Activated T-cell treated with anti-CD3 and anti-CD28 coated beads for 1 hour (primary cell): ENCODE measurements at places on chromosomes 5 and 9.

DNA sequence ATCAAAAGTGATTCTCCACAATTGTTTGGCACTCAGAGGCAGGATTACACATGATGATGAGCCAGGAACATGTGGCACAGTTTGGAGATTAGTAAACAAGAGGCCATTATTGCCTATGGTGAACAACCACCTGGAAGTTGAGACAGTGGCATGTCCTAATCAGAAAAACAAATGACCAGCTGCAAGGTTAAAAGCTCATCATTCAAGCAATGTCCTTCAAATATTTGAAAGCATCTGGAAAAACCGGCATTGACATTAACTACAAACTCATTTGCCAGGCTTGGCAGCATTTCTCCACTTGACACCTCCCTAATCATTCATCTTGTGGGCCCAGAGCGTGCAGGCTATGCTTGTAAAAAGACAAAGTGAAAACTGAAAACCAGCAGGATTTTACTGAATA is 80.6 kb upstream of the MEGF10 start:
- no peak for DNase-seq

DNA sequence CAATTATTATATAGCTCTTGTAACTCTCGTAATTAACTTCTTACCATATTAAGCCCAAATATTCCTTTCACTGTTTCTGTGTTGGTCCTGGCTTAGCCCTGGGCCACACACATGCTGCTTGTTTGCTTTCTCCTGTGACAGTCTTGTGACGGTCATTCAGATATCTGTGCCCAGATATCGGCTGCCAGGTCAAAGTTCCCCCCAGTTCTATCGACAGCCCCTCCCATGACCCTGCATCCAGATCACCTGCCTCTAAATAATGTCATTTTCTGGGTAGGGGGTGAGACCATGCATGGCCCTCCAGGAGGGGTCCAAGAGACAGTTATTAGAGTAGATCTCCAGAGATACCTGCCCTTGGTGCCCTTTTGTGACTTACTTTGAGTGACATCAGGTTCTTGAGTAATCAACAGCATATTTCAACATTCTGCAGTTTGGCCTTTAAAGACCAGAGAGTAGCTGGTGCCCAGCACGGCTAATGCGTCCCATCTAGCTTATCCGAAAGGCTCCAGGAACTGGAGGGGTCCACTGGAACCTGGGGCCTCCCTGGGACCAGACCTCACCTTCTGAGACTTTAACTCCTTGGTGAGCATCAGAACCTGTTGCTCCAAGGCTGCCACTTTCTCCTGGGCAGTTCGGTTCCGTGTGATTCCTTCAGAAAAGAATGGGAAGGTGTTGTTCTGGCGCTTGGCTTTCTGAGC is 26.9 kb downstream of the TBC1D2 start:
- no peak for DNase-seq

GRCh38 chr5:132444061-132444460 is 46.5 kb downstream of the IRF1 start:
- no peak for DNase-seq

DNA sequence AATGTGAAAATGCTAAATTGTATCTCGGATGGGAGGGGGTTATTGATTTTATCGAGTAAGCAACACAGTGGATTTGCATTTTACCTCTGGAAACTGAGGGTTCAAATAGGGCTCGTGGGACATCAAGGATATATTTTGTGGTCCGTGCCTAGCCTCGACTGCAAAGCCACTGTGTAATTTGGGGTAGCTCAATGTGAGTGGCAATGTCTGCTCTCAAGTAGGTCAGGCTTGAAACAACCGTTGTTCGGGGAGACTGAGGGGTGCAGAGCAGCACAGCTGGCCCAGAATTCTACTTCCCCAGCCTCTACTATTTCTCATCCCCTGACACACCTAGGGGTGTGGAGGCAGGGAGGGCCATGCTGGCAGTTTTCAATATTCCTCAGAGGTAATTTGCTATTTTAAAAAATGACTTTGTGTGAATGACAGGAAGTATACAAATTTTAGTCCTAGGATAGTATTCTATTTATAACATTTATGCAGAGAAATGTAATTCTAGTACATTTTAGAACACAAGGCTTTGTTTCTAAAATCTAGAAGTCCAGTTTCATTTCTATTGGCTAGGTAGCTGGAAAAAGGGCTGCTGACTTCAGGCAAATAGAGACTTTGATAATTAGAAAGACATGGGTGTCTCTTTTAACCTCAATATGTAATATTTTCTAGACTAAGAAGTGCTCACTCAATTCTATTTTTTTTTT is 1.4 kb upstream of the DAB2 start:
- no peak for DNase-seq
